Dermis blood vessel endothelial cell (primary cell): ENCODE measurements at places on chromosomes 4 and X. TPM values are rescaled to one million over a fixed set of nuclear protein-coding genes. Genes with fewer than 3 reads are reported as not detected.

GRCh38 chr4:186030399-186030775 lies 38.6 kb upstream of the TLR3 start:
- no peak for DNase-seq

DNA sequence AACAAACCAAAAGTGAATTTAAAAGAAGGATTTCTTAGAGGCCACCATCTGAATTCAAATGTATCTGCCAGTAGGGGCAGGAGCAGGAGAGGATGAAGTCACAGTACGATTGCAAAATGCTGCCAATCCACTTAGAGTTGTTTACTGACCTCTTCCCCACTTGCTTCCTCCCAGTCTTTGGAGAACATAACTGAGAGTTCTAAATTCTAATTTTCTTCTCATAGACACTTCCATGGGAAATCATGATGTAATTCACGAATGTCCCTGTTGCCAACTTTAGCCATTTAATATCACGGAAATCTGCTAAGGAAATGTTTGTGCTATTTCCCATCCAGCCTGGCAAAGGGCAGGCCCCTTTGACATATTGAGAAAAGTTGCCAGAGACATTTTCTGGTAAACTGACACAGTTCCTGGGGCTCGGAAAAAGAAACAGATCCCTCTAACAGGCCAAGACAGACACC lies 33.6 kb upstream of the NOCT start:
- DNase-seq = peak; percentile 86

- no peak for DNase-seq
Measured at GRCh38 chrX:133543654-133544053, 128.4 kb upstream of the GPC4 start.

DNA sequence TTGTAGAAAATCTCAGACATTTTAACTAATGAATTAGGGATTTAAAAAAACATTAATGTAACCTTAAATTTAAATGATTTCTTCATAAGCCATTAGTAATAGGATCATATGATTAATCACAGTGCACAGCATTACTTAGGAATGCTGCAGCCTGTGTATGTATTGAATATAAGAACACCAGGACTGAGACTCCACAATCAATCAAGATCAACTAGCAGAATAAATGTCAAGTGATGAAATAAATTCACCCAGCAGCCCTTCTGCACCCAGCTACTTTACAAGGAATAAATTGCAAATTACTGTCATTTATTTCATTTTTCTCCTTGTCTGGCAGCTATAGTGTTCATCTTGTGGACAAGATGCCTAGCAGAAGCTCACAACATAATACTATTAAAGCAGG lies 46.5 kb downstream of the NEIL3 start:
- no peak for DNase-seq

DNA sequence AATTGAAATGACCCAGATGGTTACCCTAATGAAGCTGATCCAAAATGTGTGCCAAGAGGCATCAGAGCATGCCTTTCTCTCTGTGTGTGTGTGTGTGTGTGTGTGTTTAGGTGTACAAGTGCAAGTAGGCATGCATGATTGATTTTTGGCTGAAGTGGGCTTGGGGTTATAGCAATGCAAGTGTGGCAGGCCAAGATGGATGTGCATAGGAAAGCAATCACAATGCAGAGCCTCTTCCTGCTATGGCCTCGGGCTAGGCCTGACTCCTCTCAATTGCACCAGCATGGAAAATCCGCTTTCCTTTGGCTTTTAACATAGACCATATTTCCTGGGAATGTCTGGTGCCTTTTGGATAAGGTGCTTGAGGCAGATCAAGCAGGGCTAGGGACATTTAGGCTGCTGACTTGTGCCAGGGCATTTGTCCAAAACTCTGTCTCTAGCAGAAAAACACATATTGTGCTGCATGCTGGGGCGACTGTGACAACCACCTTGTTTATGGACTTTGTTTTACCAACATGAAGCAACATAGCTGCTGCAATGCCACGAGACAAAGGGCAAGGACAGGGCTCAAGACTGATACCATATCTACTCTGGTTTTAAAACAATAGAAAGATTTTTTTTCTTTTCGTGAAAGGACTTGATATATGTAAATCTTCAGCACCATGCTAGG lies 395.7 kb downstream of the RAPGEF2 start:
- no peak for DNase-seq

DNA sequence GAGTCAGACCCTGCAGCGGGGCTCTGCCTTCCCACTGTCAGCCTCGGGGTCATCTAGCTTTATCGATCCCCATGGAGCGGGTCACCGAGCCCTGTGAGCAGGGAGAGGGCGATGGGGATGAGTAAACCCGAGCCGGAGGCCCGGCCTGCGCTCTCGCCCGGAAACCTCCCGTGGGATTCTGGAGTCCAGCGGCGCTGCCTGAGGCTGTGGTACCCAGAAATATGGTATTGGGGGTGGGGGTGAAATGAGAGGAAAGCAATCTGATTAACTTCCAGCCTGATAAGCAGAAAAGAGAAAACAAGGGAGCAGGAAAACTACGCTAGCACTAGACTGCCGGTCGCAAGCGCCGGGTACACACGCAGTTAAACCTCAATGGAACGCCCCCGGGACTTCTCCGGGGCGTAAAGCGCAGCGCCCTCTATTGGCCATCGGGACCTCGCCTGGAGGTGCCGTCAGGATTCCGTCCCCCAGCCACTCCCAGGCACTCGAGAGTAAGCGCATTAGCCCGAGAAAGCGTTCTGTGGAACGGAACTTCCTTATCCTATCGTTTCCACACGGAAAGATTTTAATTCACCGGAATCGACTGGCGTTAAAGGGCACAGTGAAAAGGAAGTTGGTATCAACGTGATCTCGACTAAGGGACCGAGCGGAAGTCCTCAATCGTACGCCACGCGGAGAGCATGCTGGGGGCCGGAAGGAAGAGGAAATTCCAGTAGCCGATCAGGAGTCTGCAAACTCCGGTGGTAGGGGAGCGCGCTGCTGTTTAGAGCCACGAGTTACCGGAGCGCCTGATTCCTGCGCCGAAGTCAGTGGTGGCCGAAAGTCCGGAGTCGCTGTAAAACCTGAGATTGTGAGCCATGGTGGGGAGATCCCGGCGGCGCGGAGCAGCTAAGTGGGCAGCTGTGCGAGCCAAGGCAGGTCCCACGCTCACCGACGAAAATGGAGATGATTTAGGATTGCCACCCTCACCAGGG lies at the start of gene UTP3:
Gene UTP3 (plus strand): TSS at position 712 of the 974 bp plus-strand sequence. CDS start 146 bp downstream, at position 858.
- peak; percentile 98 for DNase-seq

DNA sequence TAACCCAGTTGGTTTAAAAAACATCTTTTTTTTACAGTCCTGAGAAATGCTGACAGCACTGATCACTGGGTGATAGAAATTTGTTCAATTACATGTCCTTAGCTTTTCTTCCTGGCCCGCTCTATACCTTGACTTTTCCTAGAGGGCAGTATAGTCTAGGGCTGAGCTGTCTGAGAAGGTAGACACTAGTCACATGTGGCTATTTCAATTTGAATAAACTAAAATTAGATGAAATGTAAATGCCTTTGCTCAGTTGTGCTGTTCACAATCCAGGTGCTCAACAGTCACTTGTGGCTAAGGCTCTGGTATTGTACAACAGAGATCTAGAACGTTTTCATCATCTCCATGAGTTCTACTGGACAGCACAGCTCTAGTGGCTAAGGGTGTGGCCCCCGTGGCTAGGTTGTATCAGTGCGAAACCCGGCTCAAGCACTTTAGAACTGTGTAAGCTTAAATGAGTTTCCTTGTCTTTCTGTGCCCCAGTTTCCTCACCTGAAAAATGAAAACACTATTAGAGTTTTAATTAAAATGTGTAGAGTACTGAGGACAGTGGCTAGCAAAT lies 111.6 kb upstream of the WDR17 start:
- DNase-seq = no peak

Gene MXRA5
- total RNA-seq = under 0.01 TPM in 2 replicates

Gene SOWAHB
- total RNA-seq = under 0.01 TPM in 1 of 2 replicates, not detected in the other

Gene PCDH10
- total RNA-seq = under 0.01 and 0.14 TPM in 2 replicates

Gene SULT1E1
- total RNA-seq = 1.2 and 2.4 TPM in 2 replicates
